ENCODE measurements at places on chromosomes 16 and 17.

DNA sequence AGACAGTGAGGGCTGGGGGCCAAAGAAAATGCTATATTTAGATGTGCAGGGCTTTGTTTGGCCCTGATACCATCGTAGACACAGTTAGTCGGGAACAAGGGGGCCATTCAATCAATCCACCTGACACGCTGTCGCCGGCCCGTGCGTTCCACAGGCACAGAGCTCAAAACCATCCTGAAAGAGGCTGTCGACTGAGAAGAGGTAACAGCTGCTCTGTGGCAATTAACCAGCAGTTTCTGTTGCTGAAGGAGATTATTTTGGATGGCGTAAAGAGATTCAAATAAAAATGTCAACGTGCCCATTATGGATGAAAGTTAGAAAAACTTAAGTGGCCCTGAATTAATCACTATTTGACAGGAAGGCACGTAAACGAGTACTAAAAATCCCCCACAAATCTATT lies 276.2 kb upstream of the IRX5 start:
- no peak for DNase-seq

DNA sequence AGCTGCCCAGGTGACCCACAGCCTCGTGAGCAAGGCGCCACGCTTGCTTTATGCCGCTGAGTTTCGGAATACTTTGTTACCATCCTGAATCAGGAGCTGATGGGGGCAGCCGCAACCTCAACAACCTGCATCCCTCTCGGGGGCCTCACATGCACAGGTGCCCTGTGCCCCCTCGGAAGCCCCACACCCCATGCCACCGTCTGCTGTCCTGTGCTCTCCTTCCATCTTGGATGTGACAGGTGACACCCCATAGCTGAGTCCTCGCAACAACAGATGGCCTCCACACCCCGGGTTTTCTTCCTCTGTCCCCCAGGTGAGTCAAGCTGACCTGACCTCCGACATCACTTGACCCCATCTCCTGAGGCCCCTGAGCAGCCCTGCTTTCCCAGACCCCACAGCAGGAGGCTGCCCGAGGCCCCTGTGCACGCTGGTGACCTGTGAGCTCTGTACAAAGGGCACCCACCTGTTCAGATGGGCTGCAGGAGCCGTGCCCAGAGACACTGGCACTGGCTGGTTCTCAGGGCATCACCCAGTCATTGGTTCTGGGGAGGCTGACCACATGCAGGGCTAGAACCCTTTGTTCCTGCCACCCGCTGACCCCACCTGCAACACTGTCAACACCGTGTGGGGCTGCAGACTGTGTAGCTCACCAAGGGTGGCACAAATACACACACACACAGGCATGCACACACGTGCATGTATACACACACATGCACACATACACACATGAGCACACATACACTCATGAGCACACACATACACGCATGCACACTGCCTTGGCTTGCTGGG lies 57.7 kb downstream of the RMI2 start:
- no peak for DNase-seq

- no peak for DNase-seq
These were observed 664 bp upstream of the BCL6B start for GRCh38 chr17:7021993-7022778.

- no peak for DNase-seq
These were observed 520.4 kb downstream of the WWOX start for GRCh38 chr16:78619811-78620210.

- no peak for DNase-seq
These were observed 117.6 kb downstream of the VPS53 start for GRCh38 chr17:596763-597644.

DNA sequence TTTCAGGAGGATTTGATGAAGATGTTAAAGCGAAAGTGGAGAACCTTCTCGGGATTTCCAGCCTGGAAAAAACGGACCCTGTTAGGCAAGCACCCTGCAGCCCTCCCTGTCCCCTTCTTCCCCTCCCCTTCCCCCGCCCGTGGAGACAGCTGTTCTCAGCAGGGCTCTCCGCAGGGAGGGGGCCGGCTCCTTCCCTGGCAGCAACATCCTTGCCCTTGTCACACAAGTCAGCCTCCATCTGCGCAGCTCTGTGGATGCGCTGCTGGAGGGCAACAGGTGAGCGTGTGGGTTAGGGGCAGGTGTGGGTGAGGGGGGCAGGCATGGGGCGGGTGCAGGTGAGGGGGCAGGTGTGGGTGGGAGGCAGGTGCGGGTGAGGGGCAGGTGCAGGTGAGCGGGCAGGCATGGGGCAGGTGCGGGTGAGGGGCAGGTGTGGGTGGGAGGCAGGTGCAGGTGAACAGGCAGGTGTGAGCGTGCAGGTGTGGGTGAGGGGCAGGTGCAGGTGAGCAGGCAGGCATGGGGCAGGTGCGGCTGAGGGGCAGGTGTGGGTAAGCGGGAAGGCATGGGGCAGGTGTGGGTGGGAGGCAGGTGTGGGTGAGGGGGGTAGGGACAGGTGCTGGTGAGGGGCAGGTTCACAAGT lies 9.4 kb downstream of the CYBC1 start:
- DNase-seq = no peak

- DNase-seq = no peak
These were observed 1.9 kb downstream of the GPS2 start for GRCh38 chr17:7313088-7313889.

DNA sequence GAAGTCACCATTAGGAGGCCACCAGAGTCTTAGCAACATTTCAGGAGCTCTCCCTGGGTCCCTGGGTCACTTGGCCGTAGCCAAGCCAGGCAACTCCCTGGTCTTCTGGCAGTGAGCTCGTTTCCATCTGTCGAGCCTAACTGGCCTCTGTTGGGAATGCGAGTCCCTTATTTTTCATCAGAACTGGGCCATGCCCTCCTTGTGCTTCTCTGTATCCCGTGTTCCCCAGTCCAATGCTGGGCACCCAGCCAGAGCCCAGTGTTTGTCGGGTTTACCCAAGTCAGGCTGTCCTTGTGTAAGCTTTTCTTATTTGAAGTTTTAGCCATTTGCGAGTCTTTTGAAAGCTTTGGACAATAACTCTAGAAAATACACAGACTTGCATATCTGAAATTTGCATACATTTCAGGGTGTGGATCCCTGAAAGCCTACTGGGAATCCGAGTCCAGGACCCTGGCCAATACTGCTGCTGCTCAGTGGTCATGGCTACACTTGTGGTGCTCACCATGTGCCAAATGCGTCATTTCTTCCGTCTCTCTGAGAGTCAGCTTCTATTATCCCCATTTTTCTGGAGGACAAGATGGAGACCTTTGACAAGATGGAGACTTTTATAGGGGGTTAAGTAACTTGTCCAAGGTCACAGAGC lies 81.6 kb upstream of the LGALS9 start:
- no peak for DNase-seq

GRCh38 chr16:47392081-47392480 lies 68.8 kb downstream of the ITFG1 start:
- DNase-seq = no peak

DNA sequence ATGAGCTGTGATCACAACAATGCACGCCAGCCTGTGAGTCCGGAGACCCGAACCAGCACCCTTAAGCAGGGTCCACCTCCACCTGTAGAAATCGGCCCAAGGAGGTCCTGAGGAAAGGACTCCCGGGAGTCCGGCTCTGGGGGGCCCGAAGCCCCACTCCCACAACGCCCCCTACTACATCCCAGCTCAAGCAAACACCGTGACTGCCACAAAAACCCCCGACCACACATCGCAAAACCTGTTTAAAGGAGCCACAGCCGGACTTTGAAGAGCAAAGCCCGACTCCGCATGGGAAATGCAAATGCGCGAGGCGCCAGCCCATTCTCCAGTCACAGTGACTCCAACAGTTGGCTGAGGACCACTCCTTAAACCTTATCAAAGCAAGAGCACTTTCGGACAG lies 682.4 kb downstream of the KCNJ18 start:
- no peak for DNase-seq

DNA sequence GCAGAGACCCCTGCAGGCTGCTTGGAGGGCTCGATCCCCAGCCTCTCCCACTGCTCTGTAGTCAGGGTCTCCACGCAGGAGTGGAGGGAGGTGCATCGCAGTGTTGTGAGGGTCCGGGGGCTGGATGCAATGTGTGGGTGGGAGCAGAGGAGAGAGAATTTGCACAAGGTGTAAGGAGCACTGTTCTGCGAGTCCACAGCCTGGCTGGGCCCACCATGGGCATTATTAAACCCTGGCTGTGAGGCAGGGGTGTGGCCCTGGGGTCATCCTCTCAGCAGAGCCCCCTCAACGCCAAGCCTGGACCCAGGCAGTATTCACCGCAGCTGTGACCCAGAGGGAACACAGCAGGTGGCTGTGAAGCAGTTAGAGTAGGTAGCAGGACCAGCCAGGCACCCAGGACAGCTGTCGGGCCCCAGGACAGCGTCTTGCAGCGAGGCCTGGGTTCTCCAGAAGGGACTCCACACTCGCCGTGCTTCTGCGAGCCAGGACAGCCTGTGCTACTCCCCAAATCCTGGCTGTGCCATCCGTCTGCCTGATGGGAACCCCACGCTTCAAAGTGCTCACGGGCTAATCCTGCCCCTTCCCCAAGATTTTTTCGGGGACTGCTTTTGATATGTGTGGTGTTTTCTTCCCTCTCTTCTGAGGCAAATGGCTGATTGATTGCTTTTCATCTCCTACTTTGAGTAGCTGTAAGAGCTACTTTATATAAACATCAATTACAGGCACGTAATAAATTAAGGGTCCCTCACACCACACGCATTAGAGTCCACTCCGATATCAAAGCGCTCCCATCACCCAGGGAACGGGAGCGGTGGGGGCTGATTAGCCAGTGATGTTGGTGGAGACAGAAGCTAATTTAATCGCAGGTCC lies 100.9 kb upstream of the GSE1 start:
- DNase-seq = no peak

DNA sequence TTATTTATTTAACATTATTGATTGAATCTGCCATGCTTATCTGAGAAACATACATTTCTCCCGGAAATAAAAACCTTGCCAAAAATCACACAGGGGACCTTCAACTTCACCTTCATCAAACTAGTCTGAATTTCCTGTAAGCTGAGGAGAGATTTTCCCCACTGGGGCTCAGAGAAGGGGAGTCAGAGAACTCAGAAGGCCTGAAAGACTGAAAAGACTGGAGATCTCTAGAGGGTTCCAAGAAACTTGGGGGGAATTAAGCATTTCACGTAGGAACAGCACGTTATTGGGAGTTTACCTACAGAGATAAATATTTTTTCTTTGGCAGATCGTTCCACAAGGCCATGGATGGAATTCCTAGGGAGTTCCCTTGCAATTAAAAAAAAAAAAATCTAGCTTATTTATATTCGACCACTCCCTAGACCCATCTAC lies 528 bp upstream of the NOL11 start:
- DNase-seq = no peak

DNA sequence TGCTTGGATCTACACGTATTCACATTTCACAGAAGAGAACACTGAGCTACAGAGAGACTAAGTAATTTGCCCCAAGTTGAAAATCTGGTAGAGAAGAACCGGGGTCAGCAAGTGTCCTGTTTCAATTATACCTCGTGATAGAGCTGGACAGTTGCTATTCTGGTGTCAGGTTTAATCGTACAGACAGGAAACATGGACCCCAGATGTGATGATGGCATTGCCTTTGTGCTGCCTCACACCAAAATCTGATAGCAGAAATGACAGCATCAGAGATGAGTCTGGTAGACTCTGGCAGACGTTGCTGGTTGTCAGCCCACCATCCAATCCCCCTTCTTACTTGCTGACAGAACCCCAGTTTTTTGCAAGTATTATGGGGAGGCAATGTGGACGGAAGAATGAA lies 112.1 kb upstream of the FOXF1 start:
- no peak for DNase-seq

GRCh38 chr17:61689610-61690180 lies 98.7 kb upstream of the NACA2 start:
- DNase-seq = no peak

- DNase-seq = no peak
These were observed 718 bp downstream of the ATP2A3 start for GRCh38 chr17:3963237-3964201.

DNA sequence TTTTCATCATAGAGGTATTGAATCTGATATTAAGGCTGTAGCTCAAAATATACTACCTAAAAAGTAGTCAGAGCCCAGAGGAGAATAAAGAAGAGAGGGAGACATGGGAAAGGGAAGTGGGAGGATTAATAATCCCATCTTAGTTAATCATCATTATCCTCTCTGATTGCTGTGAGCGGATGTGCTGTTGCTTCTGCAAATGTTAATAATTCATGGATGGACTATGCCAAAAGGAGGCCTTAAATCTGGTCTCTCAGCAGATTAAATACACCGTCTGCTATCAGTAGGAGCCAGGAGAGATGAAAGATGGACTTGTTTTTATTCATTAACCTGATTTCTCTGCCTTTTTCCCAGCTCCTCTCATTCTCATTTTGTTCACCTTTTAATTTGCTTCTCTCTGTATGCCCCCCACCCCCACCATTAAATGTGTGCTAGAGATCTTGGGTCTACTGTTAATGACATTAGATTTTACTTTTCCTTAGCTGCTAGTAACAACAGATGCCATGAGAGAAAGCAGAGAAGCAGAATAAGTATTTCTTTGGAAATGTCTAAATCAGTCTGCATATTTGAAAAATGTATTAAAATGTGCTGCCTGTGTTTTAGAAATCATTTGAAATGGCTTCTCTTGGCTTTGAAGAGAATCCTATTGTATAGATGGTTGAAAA lies 44.2 kb downstream of the NUP93 start:
- DNase-seq = no peak

DNA sequence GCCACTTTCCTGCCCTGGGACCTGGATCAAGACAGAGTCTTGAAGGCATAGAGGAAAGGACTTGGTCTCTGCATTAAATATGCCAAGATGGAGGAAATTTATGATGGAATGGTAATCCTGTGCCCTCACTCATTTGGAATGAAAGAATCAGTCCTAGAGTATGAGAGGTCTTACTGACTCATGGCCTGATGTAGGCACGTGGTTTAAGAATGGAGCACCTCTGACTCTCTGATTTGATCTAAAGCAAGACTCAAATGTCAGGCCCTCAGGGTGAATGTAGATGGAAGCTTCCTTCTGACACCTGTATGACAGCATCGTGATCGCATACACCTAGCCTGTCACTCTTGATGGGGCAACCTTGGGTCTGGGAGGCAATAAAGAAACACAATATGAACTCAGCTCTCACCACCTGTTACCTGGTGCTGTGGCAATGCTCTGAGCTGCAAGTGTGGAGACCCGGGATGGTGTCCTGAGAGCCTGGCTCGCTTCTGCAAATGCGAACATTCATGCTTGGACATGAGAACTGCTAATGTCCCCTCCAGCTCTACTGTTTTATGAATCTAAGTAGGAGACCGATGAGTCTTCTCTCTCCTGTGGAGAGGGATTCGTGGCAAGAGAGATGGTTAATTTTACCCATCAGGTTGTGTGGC lies 229.9 kb downstream of the ABCC12 start:
- no peak for DNase-seq

DNA sequence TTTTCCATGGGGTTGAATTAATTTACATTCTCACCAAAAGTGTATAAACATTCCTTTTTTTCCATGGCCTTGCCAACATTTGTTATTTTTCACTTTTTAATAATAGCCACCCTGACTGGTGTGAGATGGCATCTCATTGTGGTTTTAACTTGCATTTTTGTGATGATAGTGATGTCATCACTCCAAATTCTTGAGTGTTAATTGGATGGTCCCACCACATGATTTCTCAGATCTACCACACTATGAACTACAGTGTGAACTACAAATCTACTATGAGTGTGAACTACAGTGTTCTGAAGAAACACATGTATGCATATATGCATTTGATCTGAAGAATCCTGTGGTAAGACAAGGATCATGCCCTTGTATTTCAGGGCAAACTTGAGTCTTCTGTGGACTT lies 340.1 kb downstream of the ABCC12 start:
- no peak for DNase-seq
